ENCODE measurements at places on chromosomes 5 and 9.

DNA sequence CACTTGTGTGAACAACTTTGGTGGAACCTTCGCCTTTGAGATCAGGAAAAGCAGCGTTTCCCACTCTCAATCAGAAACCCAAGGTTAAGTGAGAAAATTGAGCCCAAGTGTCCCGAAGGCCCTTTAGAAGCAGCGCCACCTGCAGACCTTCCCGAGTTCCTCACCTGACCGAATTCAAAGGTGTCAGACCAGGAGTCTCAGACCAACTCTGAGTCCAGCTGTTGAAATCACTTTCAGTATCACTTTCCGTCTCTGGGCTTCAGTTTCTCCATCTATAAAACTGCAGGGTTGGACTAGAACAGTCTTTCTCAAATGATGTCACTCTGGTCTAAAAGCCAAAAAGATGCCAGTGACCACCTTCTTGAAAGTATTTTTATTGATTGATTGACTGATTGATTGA lies 31.7 kb upstream of the GRHPR start:
- no peak overlapping the region for H3K4me3 ChIP-seq
- no peak for DNase-seq
- no peak overlapping the region for H3K27ac ChIP-seq

- H3K36me3 ChIP-seq = no peaks in the 10 kb centered on the region
- no peak overlapping the region for H3K4me3 ChIP-seq
- no peak overlapping the region for H3K27ac ChIP-seq
- DNase-seq = no peak
These were observed 272.6 kb downstream of the FANCC start for GRCh38 chr9:95044731-95045508.

GRCh38 chr5:137199966-137200365 lies 299.2 kb downstream of the SPOCK1 start:
- no peaks in the 10 kb centered on the region for H3K36me3 ChIP-seq
- no peak overlapping the region for H3K4me3 ChIP-seq
- DNase-seq = no peak
- no peak overlapping the region for H3K27ac ChIP-seq
- no peaks in the 10 kb centered on the region for H3K27me3 ChIP-seq
- no peaks in the 10 kb centered on the region for H3K4me1 ChIP-seq

- DNase-seq = no peak
- H3K4me1 ChIP-seq = peaks cover 3% of the 10 kb centered on the region
- H3K27me3 ChIP-seq = no peaks in the 10 kb centered on the region
- H3K27ac ChIP-seq = no peak overlapping the region
These were observed 13.7 kb upstream of the SYK start for GRCh38 chr9:90787771-90788460.

DNA sequence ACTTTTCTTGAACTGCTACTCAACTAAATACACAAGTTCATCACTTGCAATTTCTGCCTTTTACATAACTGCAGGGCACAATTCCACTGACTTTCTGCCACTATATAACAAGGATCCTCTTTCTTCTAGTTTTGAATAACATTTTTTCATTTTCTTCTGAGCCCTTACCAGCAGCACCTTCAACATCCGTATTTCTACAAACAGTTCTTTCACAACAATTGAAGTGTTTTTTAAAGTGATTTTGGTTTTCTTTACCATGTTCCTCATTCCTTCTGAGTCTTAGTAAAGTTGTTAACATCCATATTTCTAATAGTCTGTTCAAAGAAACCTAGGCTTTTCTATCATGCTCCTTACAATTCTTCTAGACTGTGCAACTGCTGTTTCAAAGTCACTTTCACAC lies 127.2 kb upstream of the PITX1 start:
- DNase-seq = no peak
- no peaks in the 10 kb centered on the region for H3K27me3 ChIP-seq
- H3K27ac ChIP-seq = no peak overlapping the region
- H3K4me1 ChIP-seq = no peaks in the 10 kb centered on the region

DNA sequence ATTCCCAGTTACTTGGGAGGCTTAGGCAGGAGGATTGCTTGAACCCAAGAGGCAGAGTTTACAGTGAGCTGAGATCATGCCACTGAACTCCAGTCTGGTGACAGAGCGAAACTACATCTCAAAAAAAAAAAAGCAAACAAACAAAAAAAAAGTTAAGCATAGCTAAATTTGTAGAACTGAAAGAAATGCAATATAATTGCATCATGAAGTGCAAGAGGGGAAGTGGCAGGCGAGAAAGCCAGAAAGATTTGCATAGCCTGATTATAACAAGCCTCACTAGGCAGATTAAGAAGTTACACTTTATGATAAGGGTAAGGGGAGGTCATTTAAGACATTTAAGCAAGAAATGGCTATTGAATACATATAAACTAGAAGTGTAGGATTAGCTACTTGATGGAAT lies 187.1 kb downstream of the EDIL3 start:
- H3K27ac ChIP-seq = no peak overlapping the region
- no peaks in the 10 kb centered on the region for H3K36me3 ChIP-seq
- no peak overlapping the region for H3K4me3 ChIP-seq
- no peaks in the 10 kb centered on the region for H3K4me1 ChIP-seq

DNA sequence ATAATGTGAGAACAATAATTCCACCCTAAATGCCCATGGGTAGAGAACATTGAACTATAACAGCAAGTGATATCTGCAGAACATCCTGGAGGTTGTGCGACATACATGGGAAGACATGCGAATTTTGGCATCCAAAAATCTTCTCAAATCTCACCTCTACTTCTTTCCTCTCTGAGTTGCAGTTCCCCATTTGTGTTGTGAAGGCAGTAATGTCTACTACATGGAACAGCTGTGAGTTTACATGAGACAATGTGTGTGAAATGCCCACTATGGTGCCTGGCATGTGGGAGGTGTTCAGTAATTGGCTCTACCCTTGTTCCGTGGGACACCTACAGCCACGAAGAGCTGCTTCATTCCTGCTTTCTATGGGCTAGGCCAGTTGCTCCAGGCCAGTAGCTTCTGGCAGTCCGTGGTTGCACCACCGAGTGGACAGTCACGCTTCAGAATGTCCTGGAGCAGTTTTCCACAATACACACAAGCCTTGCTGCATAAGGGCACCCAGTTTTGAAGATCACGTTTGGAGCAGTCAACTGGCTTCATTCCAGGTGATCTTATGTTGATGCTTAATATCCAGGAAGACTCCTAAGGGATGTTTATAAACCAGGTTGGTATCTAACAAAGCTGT lies 297.7 kb downstream of the DEPDC1B start:
- H3K27me3 ChIP-seq = no peaks in the 10 kb centered on the region
- H3K4me3 ChIP-seq = no peak overlapping the region
- H3K27ac ChIP-seq = no peak overlapping the region

DNA sequence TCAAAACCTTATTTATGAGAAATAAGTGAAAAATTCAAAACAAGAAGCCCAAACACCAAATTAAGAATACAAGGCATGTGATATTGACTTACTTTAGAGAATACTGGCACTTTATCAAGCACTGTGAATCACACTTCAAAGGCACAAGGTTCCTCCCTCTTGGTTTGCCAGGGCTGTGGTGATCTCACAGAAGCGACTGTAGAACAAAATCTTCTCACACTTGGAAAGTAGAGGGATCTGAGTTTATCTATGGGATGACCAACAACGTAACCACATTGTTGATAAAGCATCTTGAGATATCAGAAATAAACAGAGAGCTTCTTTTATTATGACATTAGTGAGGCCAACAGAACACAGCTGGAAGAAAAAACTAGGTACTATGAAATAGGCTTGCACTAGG lies 295.9 kb downstream of the NFIB start:
- H3K27ac ChIP-seq = no peak overlapping the region
- no peaks in the 10 kb centered on the region for H3K36me3 ChIP-seq
- H3K4me3 ChIP-seq = no peak overlapping the region
- H3K27me3 ChIP-seq = no peaks in the 10 kb centered on the region

GRCh38 chr9:18605766-18606180 lies 131.8 kb downstream of the ADAMTSL1 start:
- no peak overlapping the region for H3K27ac ChIP-seq
- no peak overlapping the region for H3K4me3 ChIP-seq
- no peaks in the 10 kb centered on the region for H3K27me3 ChIP-seq
- no peaks in the 10 kb centered on the region for H3K36me3 ChIP-seq
- no peak for DNase-seq

GRCh38 chr9:28249424-28249823 lies 676.1 kb upstream of the C9orf72 start:
- no peaks in the 10 kb centered on the region for H3K36me3 ChIP-seq
- H3K27me3 ChIP-seq = no peaks in the 10 kb centered on the region
- no peak overlapping the region for H3K4me3 ChIP-seq
- no peak for DNase-seq

- H3K4me3 ChIP-seq = no peak overlapping the region
- no peaks in the 10 kb centered on the region for H3K36me3 ChIP-seq
- no peaks in the 10 kb centered on the region for H3K27me3 ChIP-seq
- no peaks in the 10 kb centered on the region for H3K4me1 ChIP-seq
These were observed 239.3 kb downstream of the CETN3 start for GRCh38 chr5:90170261-90170660.

DNA sequence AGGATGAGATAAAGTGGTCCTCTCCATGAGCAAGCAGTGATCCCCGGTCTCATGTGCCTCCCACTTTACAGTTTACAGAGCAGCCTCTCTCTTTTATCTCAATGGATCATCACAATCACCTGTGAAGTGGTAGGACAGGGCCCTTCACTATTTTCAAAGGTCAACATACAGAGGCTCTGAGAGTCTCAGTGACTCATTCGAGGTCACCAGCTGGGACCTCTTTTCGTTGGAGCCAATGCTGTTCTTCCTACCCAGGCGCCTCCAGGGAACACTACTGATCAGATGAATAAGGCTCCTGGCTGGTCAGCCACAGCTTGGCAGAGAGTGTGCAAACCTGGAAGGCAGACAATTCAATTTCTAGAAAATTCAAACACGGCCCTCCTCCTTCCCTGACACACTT lies 16.6 kb downstream of the GGTA1 start:
- DNase-seq = no peak
- no peak overlapping the region for H3K27ac ChIP-seq
- no peak overlapping the region for H3K4me3 ChIP-seq
- peaks cover 44% of the 10 kb centered on the region for H3K4me1 ChIP-seq

DNA sequence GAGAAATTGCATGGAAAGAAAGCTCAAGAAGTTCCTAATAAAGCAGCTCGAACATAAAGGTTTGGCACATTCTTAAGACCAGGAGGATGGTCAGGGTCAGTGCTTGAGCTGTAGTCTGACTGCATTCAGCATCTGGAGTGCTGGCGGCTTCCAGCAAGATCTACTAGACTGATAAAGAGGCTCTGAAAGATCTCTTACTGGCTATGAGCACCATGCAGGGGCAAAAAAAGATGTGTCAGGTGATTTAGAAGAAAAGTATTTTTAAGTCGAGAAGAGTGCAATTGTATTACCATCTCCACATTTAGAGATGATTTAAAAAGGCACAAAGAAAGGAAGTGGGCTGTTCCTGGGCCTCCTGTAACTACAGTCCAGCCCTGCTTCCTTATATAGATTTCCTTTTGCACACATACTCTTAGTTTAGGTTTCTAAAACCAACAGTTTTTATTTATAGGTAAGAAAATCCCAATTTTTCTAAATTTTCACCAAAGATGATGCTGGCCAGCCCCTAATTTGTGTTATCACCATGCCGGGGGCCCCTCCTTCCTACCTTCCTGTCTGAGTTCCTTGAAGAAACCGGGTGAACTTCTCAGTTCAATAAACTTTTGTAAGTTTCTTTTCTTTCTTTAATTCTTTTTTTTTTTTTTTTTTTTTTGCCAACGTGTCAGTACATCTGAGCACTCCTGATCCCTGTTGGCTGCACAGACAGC lies 65.9 kb upstream of the PLPP1 start:
- H3K4me3 ChIP-seq = no peak overlapping the region
- no peak for DNase-seq
- peaks cover 33% of the 10 kb centered on the region for H3K4me1 ChIP-seq
- peak overlapping the region; percentile 69 for H3K27ac ChIP-seq

GRCh38 chr5:125668884-125669283 lies 754.3 kb upstream of the GRAMD2B start:
- no peaks in the 10 kb centered on the region for H3K27me3 ChIP-seq
- no peak for DNase-seq
- H3K4me1 ChIP-seq = no peaks in the 10 kb centered on the region
- H3K36me3 ChIP-seq = no peaks in the 10 kb centered on the region
- no peak overlapping the region for H3K27ac ChIP-seq
- no peak overlapping the region for H3K4me3 ChIP-seq

DNA sequence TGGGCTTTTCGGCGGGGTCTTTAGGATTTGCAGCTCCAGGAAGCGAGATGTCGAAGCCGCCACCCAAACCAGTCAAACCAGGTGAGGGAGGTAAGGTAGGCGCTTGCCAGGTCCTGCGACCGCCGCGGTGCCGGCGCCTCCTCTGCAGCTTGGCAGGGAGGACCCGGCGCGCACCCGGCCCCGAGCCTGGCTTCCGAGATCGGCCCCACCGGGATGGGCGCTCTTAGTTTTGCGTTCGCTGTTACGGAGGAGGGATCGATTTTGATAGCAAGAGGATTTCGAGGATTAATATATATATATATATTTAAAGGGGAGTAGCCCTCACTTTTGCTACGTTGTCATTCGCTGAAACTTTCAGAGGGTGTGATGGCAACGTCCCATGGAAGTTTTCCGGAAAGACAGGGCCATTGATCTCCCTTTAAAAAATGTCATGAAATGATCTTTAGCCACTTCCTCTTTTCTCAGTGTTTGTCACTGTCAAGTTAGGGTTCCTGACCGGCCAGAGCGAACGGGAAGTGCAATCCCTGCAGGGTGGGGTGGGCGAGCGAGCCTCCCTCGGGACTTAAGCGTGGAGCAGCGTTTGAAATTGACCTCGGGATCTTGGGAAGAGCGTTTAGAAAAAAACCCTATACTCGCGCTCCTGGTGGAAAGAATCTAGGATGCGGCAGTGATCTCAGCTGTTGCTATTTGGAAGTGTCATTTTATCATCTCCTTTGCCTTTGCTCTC lies 495 bp downstream of the OSTF1 start:
- no peaks in the 10 kb centered on the region for H3K36me3 ChIP-seq
- H3K4me3 ChIP-seq = peak overlapping the region; percentile 93
- H3K4me1 ChIP-seq = peaks cover 83% of the 10 kb centered on the region
- peak; percentile 94 for DNase-seq
- H3K27ac ChIP-seq = peak overlapping the region; percentile 97

DNA sequence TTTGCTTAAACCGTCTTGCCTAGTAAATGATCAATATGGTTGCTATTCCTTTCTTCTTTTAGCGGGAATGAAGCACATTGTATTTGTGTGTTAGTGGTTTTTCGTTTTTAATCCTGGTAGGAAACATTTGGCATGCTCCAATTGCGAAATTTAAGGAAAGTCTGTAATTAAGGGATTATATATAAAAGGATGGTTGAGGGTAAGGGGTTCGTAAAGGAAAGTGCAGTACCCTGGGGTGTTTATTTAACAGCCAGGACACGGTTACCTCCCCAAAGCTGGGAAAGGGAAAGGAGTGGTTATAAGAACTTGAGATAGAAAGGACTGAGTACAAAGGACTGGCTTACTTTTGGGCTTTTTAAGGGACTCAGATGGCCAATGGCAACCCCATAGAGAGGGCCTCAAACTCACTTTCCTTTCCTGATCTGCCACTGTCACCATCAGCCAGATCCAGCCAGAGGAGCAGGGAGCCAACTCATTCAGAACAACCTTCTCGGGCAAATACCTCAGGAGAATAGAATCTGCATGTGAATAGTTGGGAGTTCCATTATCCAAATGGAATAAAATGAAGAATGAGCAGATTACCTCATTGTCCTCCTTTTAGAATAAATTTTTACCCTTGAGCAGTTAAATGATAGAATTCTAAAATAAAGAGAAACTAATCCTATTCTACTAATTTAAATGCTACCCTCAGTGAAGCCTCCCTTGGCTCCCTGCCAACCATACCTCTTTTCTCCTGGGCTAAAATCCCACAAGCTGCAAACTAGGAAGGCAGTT lies 117.7 kb downstream of the SNCAIP start:
- DNase-seq = no peak
- H3K4me1 ChIP-seq = no peaks in the 10 kb centered on the region
- no peak overlapping the region for H3K4me3 ChIP-seq
- no peak overlapping the region for H3K27ac ChIP-seq

Data from spleen (tissue), 13 donors.